ENCODE measurements at places on chromosomes 13 and 19. TPM values are rescaled to one million over a fixed set of nuclear protein-coding genes. Genes with fewer than 3 reads are reported as not detected.

- DNase-seq: no peak
Observed at GRCh38 chr19:41299046-41299754, 10.8 kb upstream of the CCDC97 start.

GRCh38 chr13:20719783-20720182 lies 16.3 kb downstream of the IL17D start:
- no peak for DNase-seq

GRCh38 chr13:29532116-29532515 lies 63.4 kb downstream of the SLC7A1 start:
- no peak for DNase-seq

- DNase-seq: no peak
Observed at GRCh38 chr13:102040812-102041211, 361.0 kb downstream of the FGF14 start.

DNA sequence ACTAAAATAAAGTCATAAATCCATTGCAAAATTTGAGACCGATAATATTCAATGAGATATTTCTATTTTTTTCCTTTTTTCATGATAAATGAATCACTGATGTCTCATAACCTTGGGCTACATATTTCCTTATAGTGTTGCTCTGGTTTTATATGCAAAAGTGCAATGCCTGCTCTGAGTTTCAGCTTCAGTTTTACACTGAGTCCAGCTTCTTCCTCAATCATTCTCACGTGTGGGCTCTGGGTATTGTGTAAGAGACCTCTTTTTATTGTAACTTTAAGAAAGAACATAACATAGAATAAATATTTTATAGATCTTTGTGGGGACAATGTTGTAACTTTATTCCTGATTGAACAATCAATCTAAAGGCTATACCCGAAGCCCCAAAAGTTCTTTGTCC lies 280.2 kb upstream of the EDNRB start:
- no peak for DNase-seq

Gene LRG1
- total RNA-seq: 0.30 TPM

Gene PTH2
- not detected for total RNA-seq

Gene ZNF610
- total RNA-seq: 3.3 TPM

DNA sequence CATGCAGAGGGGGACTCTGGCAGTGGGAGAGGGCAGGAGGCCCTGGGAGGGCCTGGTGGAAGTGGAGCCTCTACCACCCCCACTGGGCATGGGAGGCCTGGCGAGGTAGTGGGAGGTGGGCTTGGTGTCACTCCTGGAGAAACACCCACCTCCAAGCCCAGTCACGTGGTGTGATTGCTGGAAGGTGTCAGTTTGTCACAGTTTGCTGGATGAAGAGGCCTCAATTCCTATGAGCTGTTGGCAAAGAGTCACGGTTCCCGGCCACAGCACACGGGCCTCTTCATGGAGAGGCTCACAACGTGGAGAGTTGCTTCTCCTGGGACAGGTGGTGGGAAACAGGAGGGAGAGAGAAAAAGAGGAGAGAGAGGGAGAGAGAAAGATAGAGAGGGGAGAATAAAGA lies 684.1 kb upstream of the ARGLU1 start:
- DNase-seq: no peak

- DNase-seq: peak; percentile 79
Observed at GRCh38 chr19:40797963-40798682, 868 bp upstream of the EGLN2 start.

Gene MUC16
- total RNA-seq: 0.94 TPM

Gene OR7C1
- total RNA-seq: not detected

Gene CUL4A
- total RNA-seq: 160 TPM

DNA sequence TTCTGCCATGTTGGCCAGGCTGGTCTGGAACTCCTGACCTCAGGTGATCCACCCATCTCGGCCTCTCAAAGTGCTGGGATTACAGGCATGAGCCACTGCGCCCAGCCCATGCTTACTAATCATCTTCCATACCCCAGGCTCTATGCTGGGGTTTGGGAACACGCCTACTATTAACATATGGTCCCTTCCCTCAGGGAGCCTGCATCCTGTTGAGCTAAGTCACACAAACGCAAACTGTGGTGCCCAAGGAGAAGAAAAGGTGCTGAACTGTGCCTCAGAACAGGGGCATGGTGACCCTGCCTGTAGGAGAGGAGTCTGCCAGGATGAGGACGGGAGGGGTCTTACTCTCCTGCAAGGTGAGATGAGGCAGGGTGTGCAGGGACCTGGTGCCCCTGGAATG lies 5.6 kb downstream of the MICOS13 start:
- no peak for DNase-seq

Gene GNG8
- not detected for total RNA-seq

GRCh38 chr13:89923736-89924135 lies 1423.8 kb upstream of the MIR17HG start:
- DNase-seq: no peak

Gene ZNF625
- total RNA-seq: 2.9 TPM

- no peak for DNase-seq
Observed at GRCh38 chr13:99260216-99260615, 2.0 kb upstream of the GPR18 start.

Gene CDX2
- not detected for total RNA-seq

DNA sequence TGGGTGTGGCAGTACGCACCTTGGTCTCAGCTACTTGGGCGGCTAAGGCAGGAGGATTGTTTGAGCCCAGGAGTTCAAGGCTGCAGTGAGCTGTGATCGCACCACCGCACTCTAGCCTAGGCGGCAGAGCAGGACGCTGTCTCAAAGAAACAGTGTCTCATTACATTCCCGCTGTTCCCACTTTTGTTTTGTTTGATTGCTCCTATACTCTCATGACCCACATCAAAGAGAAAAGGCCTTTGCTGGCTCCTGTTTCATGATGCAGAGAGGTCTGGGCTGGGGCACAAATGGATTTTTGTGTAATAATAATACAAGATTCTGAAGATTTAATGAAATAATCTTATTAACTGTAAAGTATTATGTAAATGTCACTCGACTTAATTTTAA lies 85.7 kb downstream of the LACC1 start:
- no peak for DNase-seq

DNA sequence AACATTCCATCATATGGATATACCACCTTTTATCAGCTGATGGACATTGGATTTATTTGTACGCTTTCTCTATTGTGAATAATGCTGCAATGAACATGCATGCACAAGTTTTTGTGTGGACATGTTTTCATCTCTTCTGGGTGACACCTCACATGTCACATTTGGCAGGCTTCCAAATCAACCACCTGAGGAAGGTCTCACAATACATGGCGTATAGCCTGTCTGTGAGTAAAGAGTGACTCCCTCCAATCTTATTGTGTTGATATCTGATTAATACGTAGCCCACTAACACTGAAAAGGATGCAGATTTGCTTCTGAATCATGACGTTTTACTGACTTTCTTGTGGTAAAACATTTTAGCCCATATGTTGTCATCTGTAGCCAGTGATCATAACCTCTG lies 61.1 kb downstream of the SLC15A1 start:
- DNase-seq: no peak

- DNase-seq: no peak
Observed at GRCh38 chr13:30561511-30561910, 56.2 kb upstream of the USPL1 start.

Gene LSR
- total RNA-seq: 6.1 TPM

DNA sequence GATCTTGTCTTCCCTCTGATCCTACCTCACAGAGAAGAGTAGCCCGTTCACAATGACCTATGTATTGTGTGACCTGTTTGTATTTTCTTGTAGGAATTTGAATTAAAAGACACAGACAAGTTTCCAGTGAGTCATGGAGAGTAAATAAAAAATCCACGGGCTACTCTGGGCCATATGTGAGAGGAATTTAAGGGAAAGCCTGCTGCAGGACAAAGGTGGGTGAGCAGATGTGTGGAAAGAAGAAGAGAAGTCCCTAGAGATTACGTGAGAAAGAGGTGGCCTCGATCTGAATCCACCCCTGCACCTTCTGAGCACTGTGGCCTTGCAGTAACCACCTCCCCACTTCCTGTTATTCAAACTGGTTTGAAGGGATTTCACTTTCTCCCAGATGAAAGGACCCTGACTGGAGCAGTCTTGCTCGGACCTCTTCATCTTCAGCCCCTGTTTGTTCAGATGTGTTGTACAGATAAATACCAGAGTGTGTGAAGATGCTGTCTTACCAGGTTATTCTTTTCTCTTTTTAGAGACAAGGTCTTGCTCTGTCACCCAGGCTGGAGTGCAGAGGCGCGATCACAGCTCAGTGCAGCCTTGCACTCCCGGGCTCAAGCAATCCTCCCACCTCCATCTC lies 205.4 kb downstream of the PDS5B start:
- DNase-seq: no peak

DNA sequence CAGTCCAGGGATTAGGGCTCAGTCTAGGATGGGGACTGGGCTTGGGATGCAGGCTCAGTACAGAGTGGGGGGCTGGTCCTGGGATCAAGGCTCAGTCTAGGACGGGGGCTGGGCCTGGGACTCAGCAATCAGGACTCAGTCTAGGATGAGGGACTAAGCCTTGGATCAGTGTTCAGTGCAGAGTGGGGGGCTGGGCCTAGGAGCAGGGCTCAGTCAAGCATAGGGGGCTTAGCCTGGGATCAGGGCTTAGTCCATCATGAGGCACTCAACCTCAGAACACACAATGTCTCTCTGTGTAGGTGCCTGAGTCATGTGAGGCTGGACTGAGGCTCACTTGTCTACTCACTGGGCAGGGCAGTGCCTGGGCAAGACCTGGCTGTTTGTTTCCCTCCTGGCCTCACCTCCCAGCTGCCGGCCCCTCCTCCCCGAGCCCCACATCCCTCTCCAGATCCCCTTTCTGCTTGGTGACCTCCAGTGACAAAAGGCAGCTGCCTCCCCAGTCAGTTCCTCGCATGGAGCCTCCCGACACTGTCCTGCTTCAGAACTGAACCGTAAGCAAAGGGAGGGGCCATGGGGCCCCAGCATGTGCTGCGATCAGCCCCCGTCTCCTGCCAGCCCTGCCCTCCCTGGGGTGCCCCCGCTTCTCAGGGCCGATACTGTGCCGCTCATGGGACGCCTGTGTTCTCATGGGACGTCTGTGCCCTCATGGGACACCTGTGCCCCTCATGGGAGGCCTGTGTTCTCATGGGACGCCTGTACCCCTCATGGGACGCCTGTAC lies 6.5 kb upstream of the S1PR4 start:
- DNase-seq: no peak

DNA sequence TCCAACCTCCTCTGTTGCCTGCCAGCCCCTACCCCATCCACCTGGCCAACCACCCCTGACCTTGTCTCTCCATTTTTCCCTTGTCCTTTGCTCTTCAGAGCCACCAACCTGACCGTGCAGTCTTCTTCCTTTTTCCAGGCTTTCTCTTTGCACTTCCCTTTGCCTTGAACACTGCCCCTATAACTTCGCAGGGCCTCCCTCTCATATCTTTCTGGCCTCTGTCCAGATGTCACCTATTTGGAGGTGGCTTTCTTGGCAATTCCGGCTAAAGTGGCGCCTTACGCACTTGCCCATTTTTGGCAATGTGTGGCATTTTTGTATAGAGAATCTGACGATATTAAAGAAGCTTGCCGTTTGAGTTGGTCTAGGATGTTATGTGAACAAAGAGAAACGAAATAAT lies 844 bp downstream of the ZNF543 start:
- no peak for DNase-seq

DNA sequence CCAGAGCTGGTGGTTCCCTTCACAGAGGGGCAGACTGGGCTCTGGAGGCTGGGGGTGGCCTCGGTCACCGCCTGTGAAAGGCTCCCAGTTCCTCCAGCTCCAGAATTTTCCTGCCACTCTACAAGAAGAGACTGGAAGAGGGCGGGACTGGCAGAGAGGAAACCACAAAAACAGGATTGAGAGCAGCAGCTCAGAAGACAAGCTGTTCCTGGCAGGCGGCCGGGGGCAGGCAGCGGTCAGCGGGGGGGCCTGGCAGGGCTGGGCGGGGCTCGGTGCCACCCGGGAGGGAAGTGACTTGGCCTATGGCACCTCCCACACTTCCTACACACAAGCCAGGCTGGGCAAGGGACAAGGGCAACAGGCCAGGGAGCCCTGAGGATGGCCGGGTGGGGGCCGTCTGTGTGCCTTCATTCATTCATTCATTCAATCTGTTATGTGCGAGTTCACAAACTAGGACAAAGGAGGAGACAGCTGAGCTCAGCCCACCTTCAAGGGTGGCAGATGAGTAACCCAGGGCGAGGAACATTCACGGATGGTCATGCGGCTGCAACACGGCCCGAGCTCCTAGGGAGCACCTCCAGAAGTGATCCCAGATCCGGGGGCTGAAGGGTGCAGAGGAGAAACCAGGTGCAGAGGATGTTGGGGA lies 16.9 kb upstream of the BTBD2 start:
- peak; percentile 96 for DNase-seq

Gene KCNJ14
- total RNA-seq: 0.35 TPM

Gene CLDND2
- total RNA-seq: not detected

DNA sequence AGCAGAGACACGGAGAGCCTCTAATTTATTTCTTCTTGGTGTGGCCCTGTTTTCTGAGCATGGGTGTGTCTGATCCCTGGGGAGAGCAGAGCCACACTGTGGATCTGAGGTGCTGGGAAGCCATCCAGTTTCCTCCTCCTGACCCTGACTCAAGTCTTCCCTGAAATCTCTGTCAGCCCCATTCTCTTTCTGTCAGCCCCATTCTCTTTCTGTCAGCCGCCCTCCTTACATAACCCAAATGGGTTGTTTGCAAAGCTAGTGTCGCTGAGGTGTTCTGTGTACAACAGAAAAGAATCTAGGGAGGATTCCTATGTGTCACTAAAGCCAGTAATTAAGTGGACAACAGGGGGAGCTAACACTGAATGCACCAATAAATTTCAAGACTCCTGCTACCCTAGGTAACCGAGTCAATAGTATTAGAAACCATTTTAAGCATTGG lies 50.2 kb downstream of the LRCH1 start:
- no peak for DNase-seq

DNA sequence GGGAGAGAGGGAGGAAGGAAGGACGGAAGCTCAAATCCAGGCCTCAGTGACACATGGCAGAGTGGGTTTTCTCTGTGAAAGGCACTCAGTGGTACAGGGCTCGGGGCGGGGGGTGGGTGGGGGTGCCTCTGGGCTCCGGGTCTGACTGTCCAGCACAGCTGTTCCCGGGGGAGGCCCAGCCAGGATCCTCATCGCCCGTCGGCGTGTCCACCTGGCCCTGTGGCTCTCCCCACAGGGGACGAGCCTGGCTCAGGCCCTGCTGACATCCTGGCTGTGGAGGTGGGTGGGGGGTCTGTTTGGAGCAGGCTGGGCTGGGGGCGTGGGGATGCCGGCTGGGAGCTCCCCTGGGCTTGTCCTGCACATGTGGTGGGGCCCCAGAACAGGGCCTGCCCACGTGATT lies 18.2 kb upstream of the MATK start:
- no peak for DNase-seq
